Brain microvascular endothelial cell (primary cell): ENCODE measurements at places on chromosomes 5 and 9.

DNA sequence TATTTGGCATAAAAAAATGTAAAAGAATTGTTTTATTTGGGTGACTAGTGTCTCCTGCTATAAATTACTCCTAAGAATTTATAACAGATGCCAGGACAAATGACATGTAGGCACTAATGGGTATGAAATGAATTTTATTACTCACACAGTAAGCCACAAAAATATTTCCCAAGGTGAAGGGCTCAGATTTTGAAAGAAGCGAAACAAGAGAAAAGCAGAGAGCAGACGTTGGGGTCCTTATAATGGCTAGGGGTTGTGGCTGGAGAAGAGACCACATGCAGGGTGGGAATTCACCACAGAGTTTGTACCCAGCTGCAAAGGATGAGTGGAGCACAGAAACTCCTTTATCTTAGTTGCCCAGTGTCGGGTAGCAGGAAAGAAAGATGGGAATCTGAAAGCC is 45.0 kb upstream of the PRR16 start:
- DNase-seq: no peak

DNA sequence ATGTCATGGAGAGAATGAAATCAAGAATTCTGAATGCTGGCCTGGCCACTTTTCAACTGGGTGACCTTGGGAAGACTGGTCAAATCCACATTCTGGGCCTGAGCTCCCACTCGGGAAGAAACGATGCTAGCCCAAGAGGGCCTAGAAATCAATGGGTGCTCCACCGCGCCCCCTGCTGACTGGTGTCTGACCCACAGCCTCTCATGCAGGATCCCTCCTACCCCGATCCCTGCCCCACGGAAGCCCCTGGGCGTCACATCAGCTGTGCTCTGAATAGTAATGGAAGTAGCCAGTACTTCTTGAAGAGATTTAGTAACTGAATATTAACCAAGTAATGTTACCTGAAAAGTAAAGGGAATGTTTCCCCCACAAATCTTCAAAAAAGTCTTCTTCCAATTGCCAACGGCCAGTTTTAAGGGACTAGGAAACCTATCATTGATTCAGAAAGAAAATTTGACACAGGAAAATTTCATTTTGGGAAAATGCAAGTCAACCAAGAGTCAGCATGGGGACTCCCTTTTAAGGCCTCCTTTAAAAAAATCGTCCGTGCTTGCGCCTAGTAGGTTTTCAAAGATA is 43.9 kb downstream of the CRB2 start:
- DNase-seq: no peak

DNA sequence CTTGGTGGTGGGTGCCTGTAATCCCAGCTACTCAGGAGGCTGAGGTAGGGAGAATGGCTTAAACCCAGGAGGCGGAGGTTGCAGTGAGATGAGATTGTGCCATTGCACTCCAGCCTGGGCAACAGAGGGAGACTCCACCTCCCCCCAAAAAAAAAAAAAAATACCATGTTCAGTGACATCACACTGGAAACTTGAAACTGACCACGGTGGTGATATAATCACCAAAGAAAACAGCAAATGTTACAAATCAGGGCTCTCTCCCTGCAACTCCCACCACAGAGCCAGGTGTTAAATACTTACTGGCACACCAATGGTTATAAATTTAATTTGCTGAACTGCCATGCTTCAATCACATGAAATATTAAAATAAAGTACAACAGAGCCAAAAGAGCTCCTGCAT is 81.4 kb downstream of the ZNF608 start:
- no peak for DNase-seq

- DNase-seq: no peak
Observed at GRCh38 chr5:127019928-127020327, 10.4 kb downstream of the MARCHF3 start.

- no peak for DNase-seq
Observed at GRCh38 chr9:96089452-96090085, 212.4 kb downstream of the HSD17B3 start.

DNA sequence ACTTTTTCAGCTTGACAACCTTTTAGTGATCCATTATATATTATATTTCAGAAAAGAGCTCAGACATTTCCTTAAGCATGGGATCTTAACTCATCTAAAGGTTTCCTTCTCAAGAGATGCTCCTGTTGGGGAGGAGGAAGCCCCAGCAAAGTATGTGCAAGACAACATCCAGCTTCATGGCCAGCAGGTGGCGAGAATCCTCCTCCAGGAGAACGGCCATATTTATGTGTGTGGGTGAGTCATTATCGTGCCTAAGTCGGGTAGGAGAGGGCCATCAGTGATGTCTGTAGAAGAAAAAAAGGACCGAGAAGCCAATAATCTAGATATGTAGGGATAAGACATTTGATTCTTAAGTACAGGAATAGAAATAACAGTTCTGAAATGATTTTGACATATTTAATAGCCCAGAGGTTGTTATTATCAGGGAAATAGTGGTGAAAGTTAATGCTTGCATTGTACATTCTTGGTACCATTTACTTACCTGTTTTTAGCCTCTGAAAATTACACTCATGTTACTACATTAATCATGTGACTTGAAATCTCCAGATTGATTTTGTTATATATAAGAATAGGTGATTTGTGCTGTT is 28.2 kb downstream of the MTRR start:
- DNase-seq: peak; percentile 79

- DNase-seq: peak; percentile 19
Observed at GRCh38 chr5:60066502-60066901, 173.0 kb upstream of the PDE4D start.

GRCh38 chr9:131275332-131276093 is 797 bp downstream of the FAM78A start:
- no peak for DNase-seq

DNA sequence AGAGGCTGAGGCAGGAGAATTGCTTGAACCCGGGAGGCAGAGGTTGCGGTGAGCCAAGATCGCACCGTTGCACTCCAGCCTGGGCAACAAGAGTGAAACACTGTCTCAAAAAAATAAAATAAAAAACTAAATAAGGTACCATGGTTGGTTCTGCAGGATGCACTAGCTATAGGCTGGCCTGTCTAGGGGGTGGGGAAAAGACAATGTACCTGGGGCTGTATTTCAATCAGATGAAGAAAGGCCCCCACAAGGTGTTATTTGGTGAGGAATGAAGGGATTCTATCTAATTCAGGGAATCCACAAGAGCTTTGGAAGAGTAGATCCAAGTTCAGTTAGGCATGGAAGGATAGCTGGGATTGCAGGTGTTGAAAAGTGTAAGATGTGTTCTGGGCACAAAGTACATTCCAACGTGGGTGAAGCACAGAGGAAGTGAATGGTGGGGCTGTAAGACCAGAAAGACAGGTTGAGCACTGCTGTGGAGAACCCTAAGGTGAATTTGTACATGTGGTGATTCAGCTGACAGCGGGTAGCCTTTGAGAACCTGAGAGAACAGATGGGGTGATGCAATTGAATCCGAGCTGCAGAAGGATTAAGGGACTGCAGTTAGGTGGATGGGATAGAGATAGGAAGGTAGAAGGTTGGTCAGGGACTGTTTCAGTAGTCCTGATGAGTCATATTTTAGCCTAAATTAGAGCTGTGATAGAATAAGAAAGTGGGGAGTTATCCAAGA is 71.8 kb downstream of the CAST start:
- DNase-seq: no peak

DNA sequence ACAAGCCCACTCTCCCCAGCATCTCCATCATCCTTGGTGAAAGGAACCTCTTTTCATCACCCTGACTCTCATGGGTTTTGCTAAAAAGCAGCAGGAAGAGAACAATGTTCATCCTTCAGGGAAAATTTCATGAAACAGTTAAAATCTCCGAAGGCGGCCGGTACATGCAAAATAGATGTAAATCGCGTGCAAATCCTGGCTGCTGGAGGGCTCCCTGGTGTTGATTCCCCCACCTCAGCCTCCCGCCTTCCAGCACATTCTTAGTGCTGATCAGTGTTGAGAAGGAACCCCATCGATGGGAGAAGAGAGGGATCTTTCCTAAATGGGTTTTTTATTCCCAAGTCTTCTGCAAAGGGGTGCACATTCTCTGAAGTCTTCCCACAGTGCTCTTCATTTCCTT is 8.7 kb upstream of the GFI1B start:
- no peak for DNase-seq

DNA sequence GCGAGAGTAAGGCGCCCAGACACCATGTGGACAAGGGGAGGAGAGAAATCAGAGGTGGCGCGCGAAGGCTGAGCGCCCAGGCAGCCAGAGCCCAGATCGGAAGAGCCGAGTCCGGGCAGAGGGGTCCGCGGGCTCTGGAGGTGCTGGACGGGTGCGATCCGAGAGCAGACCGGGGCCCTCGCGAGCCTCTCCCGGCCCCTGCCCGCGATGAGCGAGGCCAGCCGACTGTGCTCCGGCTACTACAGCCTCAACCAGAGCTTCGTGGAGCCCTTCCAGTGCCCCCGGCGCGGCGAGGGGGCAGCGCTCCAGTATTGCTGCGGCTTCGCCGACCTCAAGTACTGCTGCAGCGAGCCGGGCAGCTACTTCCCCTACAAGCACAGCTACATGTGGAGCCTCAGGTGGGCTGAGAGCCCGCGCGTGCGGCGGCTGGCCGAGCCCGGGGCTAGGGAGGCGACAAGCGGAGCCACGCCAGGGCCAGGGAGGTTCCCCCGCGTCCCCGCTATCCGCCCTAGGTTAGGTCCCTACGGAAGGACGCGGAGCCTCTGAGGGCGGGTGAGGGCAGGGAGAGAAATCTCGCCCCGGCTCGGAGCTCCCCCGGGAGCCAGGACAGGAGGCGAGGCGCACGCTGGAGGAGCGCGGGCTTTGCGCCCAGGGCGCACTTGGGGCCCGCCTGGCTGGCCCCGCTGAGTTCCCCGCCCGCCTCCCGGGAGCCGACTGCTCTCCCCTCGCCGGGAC is at the start of gene SHISAL2B:
Gene SHISAL2B (plus strand): TSS at position 87 of the 735 bp plus-strand sequence. CDS start 121 bp downstream, at position 208.
- DNase-seq: no peak

DNA sequence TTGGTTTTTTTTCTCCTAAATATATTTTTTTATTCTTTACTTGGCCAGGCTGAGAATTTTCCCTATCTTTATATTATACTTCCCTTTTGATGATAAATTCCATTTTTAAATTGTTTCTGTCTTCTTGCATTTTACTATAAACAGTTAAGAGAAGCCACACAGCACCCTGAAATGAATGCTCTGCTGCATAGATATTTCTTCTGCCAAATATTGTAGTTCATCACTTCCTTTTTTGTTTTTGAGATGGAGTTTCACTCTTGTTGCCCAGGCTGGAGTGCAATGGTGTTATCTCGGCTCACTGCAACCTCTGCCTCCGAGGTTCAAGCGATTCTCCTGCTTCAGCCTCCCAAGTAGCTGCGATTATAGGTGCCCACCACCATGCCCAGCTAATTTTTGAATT is 8.5 kb upstream of the INIP start:
- DNase-seq: no peak

- no peak for DNase-seq
Observed at GRCh38 chr5:170361116-170361515, 28.1 kb downstream of the KCNMB1 start.

DNA sequence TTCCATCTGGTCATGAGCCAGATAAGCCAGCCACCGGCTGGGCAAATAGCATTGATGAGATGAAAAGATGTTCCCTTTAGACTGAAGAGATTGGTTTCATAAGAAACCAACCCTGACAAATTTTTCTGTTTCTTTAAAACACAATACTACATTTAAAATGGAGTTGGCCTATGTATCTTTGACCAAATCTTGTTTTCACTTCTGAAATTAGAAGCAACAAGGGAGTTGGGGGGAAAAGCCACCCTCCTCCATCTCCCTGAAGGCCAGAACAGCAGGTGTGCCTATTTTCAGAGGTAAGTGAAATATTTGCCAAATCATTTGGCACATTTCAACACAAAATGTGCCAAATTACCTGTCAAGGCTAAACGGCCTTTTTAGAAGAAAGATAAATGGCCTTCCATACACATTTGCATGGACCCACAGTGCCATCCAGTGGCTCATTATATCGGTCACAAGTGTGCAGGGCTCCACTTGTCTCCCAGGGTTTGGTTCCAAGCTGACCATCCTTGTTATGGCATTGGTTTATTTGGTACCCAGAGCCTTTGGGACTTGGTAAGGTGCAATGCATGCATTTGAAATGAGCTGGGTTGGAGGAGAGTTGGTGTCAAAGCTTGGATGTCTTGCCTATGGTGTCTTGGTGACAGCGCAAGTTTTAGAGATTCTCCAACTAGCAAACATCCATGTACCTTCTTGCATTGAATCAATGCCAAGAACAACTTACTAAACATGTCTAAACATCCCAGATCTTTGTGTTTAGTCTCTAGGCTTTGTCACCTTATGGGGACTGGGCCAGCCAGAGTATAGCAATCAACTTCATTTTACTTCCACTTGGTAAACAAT is 372.0 kb upstream of the KIF2A start:
- DNase-seq: peak; percentile 49

- DNase-seq: no peak
Observed at GRCh38 chr9:9079473-9079872, 1279.9 kb upstream of the DMAC1 start.

- DNase-seq: no peak
Observed at GRCh38 chr5:82985763-82986162, 91.4 kb downstream of the TMEM167A start.

- DNase-seq: no peak
Observed at GRCh38 chr5:35131723-35132122, 84.0 kb upstream of the AGXT2 start.

DNA sequence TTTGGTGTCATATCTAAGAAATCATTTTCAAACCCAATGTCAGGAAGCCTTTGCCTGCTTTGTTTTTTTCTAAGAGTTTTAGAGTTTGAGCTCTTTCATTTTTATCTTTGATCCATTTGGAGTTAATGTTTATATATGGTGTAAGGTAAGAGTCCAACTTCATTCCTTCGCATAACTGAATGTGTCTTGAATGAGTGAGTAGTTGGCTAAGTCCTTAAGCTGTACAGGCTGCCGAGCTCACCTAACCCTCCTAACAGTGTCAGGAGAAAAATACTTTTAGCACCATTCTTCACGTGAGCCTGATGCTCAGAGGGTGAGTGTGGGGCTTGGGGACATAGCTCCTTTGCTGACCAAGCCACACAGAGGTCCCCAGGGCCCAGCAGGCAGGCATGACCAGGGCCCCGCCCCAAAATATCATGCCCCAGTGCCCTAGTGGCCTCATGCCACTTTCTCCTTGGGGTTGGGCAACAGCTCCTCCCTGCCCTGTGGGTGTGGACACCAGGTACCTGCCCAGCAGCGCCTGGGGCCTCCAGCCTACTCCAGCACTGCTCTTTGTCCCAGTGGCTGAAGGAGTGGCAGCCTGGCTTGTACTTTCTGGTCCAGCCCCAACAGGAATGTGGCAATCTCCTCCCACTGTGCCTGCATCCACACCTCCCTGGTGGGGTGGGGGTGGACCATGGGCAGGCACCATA is 17.2 kb downstream of the PPARGC1B start:
- no peak for DNase-seq

DNA sequence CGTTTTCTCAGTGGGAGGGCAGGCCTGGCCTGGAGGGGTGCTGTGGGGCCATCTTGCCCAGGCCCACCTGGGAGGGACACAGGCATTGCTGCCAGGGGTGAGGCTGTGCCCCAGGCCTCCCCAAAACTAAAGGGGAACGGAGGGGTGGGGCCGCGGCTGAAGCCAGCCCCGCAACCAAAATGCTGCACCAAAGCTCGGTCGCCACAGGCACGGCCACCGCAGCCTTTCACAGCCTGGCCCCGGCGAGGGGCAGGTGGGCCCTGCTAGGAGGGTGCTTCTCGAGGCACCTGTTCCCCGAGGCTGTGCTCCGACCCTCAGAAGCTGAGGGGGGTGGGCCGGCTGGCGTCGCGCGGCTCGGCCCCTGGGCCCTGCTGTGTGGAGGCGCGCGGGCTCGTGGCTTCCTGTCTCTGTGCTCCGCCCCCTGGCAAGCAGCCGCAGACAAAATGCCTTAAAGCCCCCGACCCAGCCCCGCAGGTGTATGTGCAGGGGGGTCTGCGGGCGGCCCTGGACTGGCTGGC is 57.6 kb downstream of the JAK2 start:
- DNase-seq: no peak
